ENCODE measurements at places on chromosomes 2 and 18.

- no peak for DNase-seq
Measured at GRCh38 chr2:99810225-99810624, 320.4 kb upstream of the REV1 start.

DNA sequence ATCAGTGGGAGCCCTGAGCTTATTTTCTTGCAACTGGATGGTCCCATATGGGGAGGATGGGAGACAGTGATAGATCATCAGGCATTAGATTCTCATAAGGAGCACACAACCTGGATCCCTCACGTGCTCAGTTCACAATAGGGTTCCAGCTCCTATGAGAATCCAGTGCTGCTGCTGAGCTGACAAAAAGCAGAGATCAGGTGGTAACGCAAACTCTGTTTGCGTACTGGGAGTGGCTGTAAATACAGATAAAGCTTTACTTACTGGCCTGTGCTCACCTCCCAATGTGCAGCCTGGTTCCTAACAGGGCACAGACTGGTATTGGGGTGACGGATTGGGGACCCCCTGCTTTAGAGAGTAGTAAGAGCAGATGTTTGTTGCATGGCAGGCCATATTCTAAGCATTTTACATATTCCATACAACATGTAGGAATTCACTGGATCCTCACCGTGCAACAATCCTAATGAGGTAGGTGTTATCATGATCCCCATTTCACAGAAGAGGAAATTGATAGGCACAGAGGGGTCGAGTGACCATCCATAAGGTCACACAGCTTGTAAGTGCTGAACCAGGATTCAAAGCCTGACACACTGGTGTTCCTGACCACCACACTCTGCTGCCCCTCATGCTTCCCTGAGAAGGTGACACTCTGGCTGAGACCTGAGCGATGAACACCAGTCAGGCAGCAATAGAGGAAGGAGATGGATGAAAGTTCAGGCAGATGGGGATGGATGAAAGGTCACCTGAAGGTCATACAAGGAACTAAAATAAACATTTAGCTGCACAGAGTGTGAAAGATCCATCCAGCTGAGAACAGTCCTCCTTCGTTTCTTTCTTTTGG is 15.7 kb upstream of the MAT2A start:
- DNase-seq = no peak

GRCh38 chr2:207176247-207176646 is 10.5 kb upstream of the KLF7 start:
- DNase-seq = no peak

- no peak for DNase-seq
Measured at GRCh38 chr2:215613280-215613679, 177.4 kb upstream of the FN1 start.

DNA sequence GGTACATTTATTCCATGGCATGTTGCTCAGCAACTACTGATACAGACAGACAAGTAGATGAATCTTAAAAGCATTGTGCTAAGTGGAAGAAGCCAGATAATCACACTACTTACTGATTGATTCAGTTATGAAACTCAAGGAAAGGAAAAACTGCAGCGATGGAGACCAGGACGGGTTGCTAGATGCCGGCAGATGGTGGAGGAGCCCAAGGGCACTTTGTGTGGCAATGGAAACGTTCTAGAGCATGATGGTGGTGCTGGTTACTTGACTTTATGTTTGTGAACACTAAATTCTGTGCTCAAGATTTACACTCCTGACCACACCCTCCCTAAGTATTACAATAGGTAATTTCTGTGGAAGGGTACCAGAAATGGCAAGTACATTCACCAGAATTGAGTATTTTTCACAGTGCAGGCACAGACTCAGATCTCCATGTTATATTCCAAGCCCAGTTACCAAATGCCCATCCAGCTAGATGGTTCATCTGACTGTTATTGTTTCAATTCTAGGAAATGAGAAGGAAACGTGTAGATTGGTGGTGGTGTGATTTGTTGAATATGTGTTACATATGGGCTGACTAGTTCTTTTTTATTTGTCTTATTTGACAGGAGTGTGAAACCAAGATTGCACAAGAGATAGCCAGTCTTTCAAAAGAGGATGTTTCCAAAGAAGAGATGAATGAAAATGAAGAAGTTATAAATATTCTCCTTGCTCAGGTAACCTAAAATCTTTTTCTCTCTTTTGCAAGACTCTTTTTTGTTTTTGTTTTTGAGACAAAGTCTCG is 55.1 kb downstream of the RALBP1 start:
- no peak for DNase-seq

- DNase-seq = no peak
Measured at GRCh38 chr18:57753063-57753462, 50.1 kb downstream of the ATP8B1 start.

- DNase-seq = no peak
Measured at GRCh38 chr18:54991981-54992380, 32.7 kb upstream of the CCDC68 start.

DNA sequence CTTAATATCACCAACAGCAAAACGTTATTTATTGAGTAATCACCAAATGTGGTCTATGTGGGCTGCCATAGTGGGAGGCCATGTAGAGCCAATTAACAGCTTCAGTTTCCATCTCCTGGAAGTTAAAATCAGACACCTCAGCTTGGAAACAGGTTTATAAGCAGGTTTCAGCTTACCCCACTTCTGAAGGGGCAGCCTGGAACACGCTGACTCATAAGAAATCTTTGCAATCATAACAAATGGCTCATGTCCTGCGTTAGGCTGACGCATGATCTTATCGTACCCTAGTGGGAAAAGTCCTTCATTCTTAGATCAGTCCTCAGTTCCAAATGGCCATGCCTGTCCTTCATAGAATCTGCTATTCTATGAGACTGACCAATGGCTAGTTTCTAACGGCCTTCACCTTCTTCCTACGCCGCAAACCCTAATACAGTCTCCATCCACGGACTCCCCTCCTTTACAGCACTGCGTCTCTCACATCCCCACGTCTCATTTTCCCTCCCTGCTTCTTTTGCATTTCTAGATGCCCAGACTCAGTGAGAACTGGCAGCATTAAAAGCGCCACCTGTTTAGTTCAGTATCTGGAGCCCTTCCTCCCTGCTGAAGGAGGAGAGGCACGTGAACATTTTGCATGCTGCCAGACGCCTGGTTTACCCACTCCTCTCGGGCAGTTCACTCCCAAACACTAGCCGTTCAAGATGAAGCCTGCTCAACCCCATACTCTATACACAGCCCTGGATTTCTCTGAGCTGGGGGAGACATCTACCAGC is 24.2 kb upstream of the BZW1 start:
- DNase-seq = peak; percentile 99

- DNase-seq = no peak
Measured at GRCh38 chr2:172134270-172134669, 31.6 kb upstream of the DLX2 start.
